Renal pelvis (tissue), 12 donors: ENCODE measurements at places on chromosomes 4 and X. TPM values are rescaled to one million over a fixed set of nuclear protein-coding genes. Genes with fewer than 3 reads are reported as not detected.

- no peak for DNase-seq
Measured at GRCh38 chrX:150329282-150329681, 33.8 kb upstream of the MAMLD1 start.

The FAAH2 gene
- polyA plus RNA-seq: 9.5 TPM

DNA sequence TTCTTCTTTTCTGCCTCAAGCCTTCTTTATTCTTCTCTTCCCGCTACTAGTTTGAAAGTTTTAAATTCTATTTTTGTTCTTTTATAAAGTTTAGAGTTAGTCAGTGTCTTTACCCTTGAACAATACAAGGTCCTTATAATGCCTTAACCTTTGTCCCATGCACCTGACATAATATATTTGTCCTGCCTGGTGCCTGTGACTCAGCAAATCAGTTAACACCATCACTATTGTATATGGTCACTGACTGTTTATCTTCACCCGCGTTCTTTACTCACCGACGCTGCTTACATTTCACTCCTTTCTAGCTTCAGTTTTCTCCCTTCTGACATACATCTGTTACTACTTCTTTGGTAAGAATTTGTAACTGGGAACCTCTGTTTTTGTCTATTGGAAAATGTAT lies 5.7 kb downstream of the SMIM20 start:
- no peak for DNase-seq

The STBD1 gene
- polyA plus RNA-seq: 2.0 TPM

DNA sequence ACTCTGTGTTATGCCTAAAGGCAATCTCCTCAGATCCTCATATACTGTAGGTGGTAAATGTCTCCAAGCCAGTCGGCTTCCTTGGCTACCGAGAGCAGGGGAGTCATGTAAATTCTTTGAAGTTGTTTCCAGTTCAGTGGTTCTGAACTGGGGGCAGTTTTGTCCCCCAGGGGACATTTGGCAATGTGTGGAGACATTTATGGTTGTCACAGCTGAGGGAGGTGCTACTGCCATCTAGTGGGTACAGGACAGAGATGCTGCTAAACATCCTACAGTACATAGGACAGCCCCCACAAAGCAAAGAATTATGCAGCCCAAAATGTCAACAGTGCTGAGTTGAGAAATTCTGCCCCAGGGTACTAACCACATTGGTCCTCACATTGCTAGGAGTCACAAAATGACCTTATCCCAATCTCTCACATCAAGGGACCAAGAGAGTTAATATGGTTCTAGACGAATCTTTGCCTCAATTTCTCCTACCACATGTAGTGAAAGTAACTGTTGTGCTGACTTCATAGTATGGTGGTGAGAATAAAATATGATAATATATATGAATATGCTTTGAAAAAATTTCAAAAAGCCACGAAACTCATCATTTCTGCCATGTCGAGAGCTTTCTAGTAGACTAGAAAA lies 104.4 kb upstream of the ARHGAP24 start:
- DNase-seq: peak; percentile 21

- peak; percentile 46 for DNase-seq
Measured at GRCh38 chr4:67198727-67199126, 346.6 kb downstream of the CENPC start.
